Stimulated activated CD8-positive, alpha-beta memory T cell treated with anti-CD3 and anti-CD28 coated beads, Interleukin-2, amount 100 ng/mL, for 48 hours (primary cell): ENCODE measurements at places on chromosomes 4 and X.

DNA sequence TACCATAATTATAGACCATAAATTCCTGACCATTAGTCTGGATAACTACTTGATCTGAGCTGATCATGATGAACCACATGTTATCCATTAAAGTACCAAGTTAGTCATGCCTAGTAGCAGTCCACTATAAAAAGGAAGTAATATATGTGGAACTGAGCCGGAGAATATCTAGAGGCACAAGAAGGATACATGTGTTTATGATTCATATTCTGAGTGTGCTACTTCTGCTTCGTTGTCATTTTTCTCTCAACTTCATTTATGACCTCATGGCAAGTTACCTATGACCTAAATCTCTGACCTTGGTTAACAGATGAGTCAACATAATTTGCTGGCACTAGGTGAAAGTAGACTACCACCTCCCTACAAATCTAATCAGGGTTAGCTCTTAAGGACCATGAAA is 56.5 kb upstream of the ANKRD17 start:
- DNase-seq = no peak

DNA sequence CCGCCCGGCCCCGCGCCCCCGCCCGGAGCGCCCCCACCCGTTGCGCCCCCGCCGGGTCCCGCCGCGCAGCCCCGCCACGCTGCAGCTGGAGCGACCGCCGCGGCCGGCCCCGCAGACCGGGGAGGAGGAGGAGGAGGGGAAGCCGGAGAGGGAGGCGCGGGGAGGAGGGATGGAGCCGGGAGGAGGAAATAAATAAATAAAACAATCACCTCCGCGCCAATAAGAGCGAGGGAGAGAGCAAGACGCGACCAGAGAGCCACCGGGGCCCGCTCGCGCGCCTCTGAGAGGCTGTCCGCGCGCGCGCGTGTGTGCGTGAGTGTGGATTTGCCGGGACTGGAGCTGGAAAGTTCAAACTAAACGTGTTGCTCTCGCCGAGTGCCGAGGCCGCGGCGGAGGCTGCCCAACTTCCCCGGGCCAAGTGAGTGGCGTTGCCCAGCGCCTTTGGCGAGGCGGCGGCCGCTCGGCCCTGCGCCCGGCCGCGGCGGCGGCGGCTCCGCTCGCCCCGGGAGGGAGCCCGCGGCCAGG is 2184.4 kb upstream of the TENM3 start:
- DNase-seq = no peak

DNA sequence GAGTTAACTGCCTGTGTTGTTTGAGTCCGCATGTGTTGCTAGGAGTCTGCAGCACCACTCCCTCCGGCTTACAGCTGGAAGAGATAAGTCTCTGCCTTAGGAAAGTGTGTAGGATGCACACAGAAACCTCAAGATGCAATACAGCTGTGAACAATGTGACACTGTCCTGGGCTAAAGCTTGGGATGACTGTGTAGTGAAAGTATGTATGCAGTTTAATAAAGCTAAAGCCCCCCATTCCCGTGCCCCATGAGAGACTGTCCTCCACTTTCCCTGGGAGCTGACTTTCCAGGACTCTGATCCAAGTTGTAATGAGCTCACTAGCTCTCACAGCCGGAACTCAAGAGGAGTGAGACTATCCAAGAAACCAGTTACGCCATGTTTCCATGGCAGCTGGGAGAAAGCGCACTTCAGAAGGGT is 156.6 kb upstream of the FTHL17 start:
- no peak for DNase-seq

DNA sequence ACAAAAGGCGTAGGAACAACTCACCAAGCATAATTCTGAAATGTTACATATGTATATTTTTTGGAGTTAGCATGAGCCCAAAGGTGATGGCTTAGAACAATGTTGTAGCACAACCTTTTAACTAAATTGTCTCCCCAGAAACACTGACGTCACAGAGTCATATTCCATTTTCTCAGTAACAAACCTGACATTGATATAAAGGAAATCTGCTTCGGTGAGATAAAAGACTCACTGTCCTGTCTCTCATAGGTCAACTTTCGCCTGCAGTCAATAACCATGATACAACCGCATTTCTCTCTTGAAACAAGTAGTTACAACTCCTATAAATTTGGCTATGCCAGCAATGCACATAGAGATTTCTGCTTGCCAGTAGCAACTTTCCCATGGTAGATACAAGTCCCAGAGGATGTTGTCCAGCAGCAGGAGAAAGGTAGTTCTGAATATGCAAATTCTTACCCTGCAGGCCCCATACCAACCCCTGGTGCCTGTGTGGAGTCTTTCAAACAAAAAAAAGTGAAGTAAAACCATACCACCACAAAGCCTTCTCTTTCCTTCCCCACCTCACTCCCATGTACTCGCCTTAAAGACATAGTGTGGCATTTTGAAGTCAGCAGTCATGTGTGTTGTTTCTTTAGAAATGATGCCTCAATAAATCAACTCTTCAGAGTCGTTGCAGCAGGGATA is 47.9 kb downstream of the MTM1 start:
- DNase-seq = no peak

GRCh38 chrX:55908661-55909212 is 191.2 kb downstream of the RRAGB start:
- DNase-seq = no peak

DNA sequence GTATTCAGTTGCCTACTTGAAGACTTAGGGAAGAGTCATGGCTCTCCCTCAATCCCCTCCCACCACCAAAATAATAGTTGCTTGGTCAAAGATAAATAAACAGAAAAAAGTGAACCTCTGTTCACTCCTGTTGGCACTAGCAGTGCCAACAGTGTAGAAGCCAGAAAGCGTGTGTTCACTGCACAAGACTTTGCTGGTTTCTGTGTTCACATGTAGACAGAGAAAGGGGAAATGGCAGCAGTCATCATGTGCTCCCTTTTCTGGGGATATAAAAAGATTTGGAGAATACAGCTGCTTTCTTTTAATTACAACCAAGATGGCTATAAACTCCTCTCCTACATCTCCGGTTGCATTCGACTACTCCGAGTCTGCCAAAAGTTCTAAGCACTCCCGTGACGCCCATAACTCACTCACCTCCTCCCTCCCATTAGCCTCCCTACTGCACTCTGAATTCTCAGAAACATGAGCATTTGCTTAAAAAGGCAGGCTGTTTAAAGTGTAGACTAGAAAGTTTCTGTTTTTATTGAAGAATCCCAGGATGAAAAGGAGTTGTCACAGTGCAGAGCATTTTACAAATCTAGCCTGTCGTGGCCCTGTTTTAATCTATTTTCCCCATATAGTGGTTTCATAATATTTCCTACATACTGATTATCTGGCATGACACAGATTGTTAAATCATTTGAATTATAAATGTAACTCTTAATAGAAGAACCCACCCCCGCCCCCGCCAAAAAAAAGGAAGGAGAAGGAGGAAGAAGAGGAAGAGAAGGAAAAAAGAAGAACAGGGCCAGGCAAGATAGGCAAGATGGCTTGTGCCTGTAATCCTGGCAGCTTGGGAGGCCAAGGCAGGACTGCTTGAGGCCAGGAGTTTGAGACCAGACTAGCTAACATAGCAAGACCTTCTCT is 16.7 kb downstream of the LGI2 start:
- no peak for DNase-seq

GRCh38 chr4:189147005-189147929 is 793.4 kb upstream of the FRG1 start:
- no peak for DNase-seq

DNA sequence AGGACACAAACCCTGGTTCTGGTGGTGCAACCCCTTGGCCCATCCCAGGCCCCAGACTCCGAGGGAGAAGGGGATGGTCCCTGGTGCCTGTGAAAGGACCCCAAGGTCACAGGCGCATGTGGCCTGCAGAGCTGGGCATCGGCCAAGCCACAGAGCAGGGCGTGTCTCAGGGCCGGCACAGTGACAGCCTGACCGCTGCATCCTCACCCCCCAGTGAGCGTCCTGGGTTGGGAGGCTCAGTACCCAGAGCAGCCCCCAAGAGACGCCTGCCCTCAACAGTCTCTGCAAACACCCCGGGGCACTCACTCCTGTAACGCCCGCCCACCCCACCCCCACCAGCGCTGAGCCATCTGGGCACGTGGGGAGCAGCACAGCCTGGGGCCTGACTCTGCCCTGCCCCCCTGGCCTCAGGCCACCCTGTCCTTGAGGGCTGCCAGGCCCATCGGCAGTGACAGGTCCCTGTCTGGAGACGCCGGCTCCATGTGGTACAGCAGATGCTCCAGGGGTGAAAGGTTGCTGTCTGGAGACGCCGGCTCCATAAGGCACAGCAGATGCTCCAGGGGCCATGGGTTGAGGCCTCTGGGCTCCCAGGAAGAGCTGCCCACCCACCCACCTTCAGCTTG is 24.5 kb upstream of the CPLX1 start:
- DNase-seq = no peak

DNA sequence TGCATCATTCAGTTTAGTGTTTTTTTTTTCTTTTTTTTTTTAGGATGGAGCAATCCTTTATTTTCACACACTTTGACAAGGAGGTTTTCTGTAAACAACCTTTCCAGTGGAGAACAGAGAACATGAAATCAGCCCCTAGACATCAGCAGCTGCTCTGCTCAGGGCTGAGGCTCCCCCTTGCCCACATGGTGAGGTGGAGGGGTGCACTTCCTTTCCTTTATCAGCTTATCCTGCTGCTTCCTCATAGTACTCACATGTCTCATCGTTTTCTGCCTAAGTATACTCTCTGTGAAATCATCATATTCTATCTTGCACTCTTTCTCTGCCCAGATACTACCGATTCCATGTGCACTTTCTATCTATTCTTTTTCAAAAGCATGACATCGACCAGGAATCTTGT is 47.6 kb upstream of the PRSS12 start:
- DNase-seq = no peak

DNA sequence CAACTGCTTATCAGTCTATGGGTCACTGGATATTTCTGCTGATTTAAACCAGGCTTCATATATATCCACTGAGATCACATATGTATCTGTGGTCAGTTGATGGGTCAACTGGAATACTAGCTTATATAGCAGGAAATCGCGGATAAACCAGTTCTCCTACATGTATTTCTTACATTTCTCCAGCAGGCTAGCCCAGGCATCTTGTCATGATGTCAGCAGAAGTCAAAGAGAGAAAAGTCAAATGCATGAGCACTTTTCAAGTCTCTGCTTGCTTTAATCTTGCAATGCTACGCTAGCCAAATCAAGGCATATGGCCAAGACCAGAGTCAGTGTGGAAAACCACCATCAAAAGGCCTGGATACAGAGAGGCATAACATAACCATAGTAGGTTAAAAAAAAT is 1008.8 kb upstream of the DIAPH2 start:
- DNase-seq = no peak

GRCh38 chrX:23390979-23391378 is 56.3 kb downstream of the PTCHD1 start:
- DNase-seq = no peak

- DNase-seq = no peak
Measured at GRCh38 chrX:16063141-16063540, 60.2 kb upstream of the GRPR start.

DNA sequence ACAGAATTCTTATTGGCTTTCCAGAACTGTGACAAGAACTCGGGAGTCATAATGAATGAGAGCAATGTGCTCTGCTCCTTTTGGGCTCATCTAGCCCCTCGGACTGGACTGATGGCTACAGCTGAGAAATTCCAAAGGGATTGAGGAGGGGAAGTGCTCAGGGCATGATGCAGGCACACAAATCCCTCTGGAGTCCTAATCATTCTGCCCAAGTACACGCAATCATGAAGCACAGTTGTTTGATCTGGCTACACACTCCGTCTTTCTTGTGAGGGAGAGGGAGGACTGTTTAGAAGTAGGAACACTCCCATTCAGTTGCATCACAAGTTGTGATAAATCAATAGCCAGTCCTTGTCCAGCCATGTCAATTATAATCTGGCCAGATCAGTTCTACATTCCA is 237.5 kb downstream of the COL25A1 start:
- DNase-seq = no peak

GRCh38 chr4:182091128-182091527 is 152.1 kb upstream of the TENM3 start:
- DNase-seq = no peak

DNA sequence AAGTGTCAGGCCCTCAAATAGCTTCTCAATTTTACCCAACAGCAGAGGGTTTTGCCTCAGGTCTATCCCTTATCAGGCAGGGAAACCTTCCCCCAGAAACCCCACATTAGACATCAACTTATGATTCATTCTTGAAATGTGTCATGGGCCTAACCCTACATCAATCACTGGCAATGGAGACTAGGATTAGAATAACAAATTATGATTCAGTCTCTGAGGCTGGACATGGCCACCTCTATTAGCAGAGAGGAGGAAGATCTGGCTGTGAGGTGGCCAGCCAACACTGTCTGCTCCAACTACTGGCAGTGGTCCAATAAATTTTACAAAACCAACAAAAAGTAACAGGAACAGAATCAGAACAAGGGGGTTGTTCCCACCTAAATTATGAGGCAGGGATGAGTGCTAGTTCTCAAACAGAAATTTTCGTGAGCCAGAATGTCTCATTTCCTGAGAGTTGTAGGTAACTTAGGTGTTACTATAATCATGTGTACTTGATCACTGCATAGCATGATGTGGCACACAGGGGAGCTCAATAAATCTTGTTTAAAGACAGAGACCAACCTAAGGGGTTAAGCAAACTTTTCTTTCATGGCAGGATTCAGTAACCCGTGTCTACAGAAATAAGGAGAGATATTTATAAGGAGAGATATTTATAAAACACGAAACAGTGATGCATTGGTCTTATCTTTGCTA is 126.8 kb downstream of the NFKB1 start:
- no peak for DNase-seq

DNA sequence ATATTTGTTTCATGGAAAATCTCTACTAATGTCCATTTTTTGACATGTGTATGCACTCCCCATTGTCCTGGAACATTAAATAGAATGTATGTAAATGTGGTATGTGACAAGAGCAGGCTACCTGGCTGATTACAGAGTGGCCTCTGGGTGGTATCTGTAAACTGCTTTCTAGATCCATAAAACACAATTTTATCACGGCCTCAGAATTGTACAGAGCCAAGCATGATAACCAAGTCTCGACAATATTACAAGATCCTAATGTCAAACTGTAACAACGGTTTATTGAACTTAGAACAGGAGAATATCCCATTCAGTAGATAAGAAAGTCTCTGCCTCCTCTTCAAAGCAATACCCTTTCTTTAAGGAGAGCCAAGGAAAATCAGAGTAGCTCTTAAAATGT is 212.4 kb downstream of the PCDH7 start:
- DNase-seq = no peak

DNA sequence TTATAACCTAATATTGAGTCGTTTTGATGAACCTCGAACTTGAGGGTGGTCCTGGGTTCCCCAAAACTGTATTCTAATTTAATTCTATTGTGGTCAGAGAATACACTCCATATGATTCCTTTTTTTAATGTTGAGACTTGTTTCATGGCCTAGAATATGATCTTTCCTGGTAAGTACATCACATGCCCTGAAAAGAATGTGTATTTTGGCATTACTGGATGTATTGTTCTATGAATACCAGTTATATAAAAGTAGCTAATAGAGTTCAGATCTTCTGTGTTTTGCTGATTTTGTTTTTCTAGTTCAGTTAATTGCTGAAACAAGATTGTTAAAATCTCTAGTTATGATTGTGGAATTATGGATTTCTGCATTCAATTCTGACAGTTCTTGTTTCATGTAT is 18.8 kb downstream of the PRRG1 start:
- no peak for DNase-seq

GRCh38 chrX:131521824-131522223 is 22.1 kb upstream of the OR13H1 start:
- no peak for DNase-seq

GRCh38 chr4:98151145-98151924 is 8.1 kb upstream of the STPG2 start:
- no peak for DNase-seq

GRCh38 chr4:8097141-8097541 is 61.5 kb downstream of the ABLIM2 start:
- DNase-seq = no peak

GRCh38 chrX:65871671-65872311 is 168.1 kb downstream of the VSIG4 start:
- DNase-seq = no peak
